ENCODE measurements at places on chromosomes 2 and 18.

DNA sequence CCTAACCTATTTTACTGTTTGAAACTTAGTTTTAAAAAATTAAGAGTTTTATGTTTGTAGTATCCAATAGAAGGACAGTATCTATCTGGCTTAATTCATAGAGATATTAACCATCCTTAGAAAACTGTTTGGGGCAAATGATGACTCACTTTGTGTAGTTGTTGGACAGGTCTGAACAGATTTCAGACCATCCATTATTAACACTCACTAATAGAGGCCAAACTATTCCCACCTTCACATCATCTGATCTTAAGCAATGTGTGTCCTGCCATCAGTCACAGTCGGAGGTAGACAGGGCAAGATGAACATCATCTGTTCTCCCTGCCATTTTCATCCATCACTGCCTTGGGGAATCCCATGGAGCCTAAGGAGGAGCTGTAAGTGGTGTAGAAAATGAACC is 164.6 kb upstream of the DCC start:
- DNase-seq, result no peak

DNA sequence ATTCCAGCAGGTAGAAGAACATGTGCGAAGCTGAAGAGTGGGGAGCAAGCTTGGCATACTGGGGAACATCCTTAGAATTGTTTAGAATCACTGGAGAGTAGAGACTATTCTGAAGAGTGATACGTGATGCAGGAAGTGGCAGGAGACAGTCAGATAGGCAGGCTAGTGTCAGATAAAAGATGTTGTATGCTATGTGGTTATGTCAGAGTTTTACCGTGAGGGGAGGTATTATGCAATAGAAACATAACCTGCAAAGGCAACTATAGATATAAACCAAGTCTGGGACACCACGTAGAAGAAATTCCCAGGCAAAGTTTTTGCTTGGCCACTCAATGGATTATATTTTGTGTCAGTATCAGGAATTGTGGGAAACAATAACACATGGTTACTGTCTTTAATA is 62.0 kb upstream of the ZSWIM2 start:
- no peak for DNase-seq

DNA sequence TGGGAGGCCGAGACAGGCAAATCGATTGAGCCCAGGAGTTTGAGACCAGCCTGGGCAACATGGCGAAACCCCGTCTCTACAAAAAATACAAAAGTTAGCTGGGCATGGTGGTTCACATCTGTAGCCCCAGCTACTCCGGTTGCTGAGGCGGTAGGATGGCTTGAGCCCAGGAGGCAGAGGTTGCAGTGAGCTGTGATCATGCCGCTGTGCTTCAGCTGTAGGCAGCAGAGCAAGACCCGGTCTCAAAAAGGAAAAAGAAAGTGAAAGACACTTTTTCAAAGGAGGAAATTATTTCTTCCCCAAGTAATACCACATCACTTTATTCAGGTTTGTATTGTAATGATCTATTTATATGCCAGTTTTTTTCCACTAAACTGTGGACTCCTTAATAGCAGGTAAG is 35.7 kb upstream of the TAF4B start:
- DNase-seq, result peak; percentile 1

DNA sequence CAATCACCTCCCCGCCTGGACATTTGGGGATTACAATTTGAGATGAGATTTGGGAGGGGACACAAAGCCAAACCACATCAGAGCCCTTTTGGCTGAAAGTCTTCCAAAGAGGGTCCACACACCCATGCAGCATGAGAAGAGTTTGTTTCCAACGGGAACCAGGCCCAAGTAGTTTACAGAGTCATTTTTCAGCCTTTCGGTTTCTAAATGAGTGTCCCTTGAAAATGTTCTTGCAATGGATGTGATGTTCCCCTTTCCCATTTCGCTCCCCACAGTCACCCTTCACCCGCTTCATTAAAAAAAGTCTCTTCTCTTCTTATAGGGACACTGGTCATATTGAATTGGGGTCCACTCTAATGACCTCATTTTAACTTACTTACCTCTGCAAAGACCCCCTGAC is 157.4 kb downstream of the ARL4C start:
- no peak for DNase-seq

DNA sequence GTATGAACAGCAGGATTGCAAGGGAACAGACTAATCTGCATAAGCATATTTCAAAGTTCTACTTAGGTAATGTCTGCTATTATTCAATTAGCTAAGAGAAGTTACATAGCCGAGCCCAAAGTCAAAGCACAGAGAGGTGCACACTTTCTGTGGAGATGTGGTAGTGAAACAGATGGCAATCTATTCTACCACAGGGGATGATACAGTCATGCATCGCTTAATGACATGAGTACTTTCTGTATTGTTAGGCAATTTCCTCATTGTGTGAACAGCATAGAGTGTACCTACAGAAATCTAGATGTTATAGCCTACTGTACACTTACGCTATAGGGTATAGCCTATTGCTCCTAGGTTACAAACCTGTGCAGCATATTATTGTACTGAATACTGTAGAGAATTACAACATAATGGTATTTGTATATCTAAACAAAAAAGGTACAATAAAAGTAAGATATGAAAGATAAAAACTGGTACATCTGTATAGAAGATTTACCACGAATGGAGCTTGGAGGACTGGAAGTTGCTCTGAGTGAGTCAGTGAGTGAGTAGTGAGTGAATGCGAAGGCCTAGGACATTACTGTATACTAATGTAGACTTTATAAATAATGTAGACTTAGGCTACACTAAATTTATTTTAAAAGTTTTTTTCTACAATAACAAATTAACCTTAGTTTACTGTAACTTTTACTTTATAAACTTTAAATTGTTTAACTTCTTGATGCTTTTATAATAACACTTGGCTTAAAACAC is 197.6 kb downstream of the MBD5 start:
- no peak for DNase-seq

GRCh38 chr18:7901657-7902056 is 334.5 kb downstream of the PTPRM start:
- DNase-seq, result no peak

GRCh38 chr2:143705108-143705707 is 576.0 kb downstream of the ARHGAP15 start:
- no peak for DNase-seq

DNA sequence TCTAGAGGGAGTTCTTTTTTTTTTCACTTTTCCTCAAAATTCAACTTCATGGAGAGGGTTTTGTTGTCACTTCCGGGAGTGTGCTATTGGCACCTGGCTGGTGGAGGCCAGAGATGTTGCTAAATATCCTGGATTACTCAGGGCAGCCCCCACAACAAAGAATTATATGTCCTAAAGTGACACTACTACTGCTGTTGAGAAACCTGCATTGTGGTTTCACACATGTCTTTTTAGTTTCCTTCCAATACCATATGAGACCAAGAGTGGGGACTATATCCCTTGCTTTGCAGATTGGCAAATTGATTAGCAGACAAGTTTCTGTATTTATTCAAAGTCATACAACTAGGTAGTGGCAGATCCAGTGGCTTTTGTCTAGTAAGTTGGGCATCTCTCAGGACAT is 826.8 kb downstream of the TRIB2 start:
- DNase-seq, result no peak

DNA sequence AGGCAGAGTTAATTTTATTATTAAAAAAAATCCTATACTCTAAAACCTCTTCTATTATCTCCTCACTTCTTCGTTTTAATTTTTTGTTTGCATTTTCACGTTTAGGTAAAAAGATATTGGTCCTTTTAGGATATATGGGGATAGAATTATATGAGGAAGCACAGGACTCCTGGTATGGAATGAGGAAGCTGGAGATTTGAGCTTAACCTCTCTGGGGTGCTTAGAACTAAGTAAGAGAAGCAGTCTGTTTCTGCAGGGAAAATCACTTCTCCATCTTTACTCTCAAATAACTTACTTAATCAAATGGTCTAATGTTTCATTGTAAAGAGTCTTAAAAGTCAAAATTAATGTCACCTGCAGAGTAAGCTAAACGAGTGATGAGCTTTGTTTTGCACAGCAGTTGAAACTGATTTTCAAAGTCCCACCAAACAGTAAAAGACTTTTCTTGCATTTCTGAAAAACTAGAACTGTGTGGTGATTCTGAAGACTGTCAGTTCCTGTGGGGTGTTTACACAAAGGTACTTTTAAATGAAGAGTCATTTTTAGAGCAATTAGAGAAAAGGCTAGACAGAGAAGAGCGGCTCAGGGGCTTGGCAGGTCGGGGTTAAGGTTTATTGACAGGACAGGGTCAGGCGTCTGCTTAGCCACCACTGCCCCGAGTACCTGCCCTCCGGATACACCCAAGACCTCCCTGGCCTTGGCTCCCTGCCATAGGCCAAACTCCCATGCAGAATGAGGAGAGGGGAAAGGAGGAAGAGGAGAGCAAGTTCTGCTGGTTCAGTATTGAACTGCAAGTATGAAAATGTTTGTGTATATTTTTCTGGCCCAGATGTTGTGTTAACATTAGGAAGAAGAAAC is 21.6 kb downstream of the METAP1D start:
- no peak for DNase-seq

- no peak for DNase-seq
Measured at GRCh38 chr2:8884812-8885211, 47.4 kb upstream of the KIDINS220 start.
